ENCODE measurements at places on chromosomes 4 and X.
A peak's percentile ranks its signal among the peaks of the same experiment; 100 is the strongest.

- no peak for DNase-seq
Observed at GRCh38 chr4:8247047-8247930, 22.3 kb upstream of the HTRA3 start.

- no peak for DNase-seq
Observed at GRCh38 chr4:77154761-77155499, 2.1 kb upstream of the CCNG2 start.

GRCh38 chr4:151129796-151130195 is 30.4 kb downstream of the RPS3A start:
- no peak for DNase-seq

- no peak for DNase-seq
Observed at GRCh38 chr4:127737295-127737694, 7.1 kb downstream of the SLC25A31 start.

GRCh38 chr4:86939729-86940575 is 5.1 kb downstream of the AFF1 start:
- no peak for DNase-seq

DNA sequence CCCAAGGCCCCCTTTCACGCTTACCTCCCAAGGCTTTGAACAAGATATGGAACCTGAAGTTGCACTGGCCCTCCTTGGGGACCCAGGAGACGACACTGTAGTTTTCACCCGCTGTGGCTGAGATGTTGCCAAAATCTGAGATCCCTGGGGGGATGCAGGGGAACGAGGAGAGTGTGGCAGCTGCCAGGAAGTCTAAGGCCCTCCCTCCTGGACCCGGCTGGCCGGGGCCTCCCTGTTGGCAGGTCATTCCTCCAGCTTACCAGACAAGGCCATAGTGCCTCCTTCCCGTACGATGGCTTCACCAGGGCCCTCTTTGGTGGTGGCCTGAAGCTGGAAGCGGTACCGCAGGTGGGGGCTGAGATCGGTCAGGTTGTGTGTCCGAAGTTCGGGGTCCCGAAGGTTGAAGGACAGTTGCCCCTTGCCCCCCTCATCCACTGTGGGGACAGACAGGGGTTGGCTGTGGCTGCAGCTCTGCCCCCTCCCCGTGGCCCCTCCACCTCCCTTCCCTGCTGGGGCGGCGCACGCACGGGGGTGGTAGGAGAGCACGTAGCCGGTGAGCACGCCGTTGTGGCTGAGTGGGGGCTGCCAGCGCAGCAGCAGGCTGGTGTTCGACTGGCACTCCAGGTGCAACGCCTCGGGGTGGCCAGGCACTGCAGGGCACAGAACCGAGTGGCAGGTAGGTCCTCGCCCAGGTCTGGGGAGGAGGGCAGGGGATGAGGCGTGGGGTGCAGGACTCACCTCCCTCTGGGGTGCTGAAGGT is 21.2 kb downstream of the L1CAM start:
- no peak for DNase-seq

DNA sequence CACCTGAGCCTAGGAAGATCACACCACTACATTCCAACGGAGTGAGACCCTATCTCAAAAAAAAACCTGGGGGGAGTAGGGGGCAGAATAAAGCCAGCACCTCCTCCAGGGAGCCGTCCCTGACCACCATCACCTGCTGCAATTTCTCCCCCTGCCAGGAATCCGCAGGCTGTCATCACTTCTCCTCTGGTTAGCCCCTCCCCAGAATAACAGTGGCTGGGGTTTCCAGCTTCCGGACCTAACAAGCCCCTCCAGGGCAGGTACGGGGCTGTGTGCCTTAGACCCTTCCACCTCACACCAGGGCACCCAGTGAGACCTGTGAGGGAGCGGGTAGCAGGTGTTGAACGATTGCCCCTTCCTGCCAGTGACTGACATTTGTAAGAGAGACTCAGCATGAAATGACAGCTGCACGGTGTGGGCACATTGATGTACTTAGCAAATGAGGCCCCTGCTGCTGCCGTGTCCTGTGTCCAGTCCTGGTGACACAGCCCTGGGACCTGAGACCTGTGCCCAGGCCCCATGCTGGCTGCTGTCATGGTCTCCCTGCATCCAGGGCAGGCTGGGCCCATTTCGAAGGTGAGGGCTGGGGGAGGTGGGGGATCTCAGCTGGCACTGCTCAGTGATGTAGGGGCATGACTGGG is 6.7 kb upstream of the WFS1 start:
- no peak for DNase-seq

GRCh38 chr4:159229164-159229563 is 126.3 kb downstream of the RAPGEF2 start:
- DNase-seq = no peak

GRCh38 chr4:53481586-53481985 is 104.1 kb downstream of the FIP1L1 start:
- no peak for DNase-seq

- no peak for DNase-seq
Observed at GRCh38 chrX:39886282-39886681, 211.5 kb downstream of the BCOR start.

- no peak for DNase-seq
Observed at GRCh38 chrX:8820910-8821527, 19.8 kb upstream of the FAM9A start.

GRCh38 chr4:136812100-136812880 is 720.0 kb downstream of the PCDH18 start:
- DNase-seq = no peak

GRCh38 chrX:70979136-70979762 is 48.4 kb upstream of the SLC7A3 start:
- no peak for DNase-seq

- DNase-seq = no peak
Observed at GRCh38 chrX:150690126-150690525, 3.1 kb upstream of the MTMR1 start.

GRCh38 chr4:3316146-3316545 is 23.3 kb downstream of the RGS12 start:
- no peak for DNase-seq

DNA sequence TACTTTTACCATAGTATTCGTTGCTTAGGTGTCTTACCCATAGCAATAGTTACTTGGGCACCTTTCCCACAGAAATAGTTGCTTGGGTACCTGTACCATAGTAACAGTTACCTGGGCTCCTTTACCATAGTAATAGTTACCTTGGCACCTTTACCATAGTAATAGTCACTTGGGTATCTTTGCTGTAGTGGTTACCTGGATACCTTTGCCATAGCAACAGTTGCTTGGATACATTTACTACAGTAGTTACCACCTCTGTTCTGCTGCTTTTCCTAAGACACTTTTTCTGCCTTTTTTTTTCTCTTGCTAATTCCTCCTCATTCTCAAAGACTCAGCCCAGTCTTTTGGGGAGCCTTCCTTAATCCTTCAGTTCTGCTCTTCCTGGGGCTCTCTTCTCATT is 272.8 kb upstream of the PUDP start:
- no peak for DNase-seq

- DNase-seq = peak; percentile 0
Observed at GRCh38 chr4:159685340-159686092, 582.6 kb downstream of the RAPGEF2 start.

- DNase-seq = no peak
Observed at GRCh38 chr4:123659262-123659661, 262.7 kb downstream of the SPRY1 start.

GRCh38 chr4:101239665-101240064 is 107.7 kb downstream of the PPP3CA start:
- DNase-seq = no peak

- DNase-seq = no peak
Observed at GRCh38 chrX:30525732-30526131, 51.8 kb downstream of the TASL start.

GRCh38 chr4:168585168-168586091 is 88.6 kb downstream of the PALLD start:
- peak; percentile 32 for DNase-seq

DNA sequence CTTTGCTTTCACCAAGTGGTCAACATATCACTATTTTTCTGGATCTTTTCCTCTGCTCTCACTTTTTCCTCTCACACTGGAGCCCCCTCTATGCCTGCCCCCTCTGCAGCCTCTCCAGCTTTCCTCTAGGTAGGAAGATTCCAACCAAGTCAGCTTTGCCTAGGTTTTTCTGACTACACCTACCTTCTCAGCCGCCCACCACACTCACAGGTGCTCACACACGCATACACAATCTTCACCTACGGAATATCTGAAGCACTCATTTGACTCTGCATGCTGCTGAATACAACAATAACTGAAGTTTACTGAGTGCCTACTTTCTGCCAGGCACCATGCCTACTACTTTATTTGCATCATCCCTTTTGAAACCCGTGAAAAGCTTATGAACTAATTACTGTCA is 328.0 kb downstream of the PPP3CA start:
- no peak for DNase-seq

- no peak for DNase-seq
Observed at GRCh38 chr4:53497487-53498244, 93.6 kb downstream of the LNX1 start.

DNA sequence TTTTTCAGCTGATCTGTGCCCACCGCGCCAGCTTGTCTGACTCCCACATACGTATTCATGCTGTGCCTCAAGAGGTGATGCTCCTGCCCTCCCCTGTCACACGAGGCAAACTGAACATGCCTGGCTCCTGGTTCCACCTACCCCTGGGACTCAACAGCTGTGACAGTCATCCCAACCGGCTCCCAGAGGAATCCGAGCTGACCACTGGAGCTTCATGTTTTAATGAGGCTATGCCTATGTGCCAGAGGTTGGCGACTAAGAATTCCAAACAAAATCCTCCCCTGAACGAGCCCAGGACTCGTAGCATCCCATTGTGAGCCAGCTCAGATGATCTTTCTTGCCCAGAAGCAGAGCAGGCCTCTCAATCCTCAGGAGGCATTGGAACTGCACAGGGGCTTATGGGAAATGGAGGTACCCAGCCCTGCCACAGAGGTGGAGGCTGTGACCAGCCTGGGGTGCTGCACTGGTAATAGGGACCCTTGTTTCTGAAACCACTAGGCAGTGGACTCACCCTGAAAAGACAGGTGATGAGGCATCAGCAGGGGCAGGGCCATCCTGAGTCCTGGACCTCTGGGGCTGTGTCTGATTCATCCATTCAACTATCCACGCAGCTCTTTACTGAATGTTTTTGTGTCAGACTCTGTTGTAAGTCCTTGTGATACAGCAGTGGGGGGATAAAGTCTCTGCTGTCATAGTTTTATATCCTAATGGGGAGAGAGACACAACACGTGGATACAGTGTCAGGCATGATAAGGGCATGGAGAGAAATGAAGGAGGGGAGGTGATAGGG is 325.0 kb downstream of the EVC2 start:
- DNase-seq = no peak

- no peak for DNase-seq
Observed at GRCh38 chrX:123835661-123836371, 24.0 kb upstream of the XIAP start.

- DNase-seq = no peak
Observed at GRCh38 chr4:56531149-56531770, 25.7 kb downstream of the ARL9 start.

DNA sequence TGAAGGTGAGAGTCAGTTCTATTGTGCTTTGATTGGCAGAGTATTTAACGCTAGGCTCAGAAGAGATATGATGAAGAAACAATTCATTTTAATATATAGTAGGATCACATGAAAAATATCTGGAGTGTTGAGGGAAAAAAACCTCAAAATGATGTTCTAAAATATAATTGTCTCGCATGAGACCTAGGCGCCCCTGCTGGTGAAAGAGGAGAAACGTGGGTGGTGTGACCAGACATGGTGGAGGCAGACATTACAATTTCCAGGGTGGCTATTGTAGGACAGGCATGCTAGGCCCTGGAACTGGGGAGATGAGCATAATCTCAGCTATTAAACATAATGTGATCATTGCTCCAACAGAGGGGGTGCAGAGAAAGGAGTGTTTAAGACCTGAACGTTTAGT is 210.0 kb downstream of the HS3ST1 start:
- no peak for DNase-seq

- DNase-seq = no peak
Observed at GRCh38 chr4:11881947-11882346, 453.3 kb upstream of the HS3ST1 start.

DNA sequence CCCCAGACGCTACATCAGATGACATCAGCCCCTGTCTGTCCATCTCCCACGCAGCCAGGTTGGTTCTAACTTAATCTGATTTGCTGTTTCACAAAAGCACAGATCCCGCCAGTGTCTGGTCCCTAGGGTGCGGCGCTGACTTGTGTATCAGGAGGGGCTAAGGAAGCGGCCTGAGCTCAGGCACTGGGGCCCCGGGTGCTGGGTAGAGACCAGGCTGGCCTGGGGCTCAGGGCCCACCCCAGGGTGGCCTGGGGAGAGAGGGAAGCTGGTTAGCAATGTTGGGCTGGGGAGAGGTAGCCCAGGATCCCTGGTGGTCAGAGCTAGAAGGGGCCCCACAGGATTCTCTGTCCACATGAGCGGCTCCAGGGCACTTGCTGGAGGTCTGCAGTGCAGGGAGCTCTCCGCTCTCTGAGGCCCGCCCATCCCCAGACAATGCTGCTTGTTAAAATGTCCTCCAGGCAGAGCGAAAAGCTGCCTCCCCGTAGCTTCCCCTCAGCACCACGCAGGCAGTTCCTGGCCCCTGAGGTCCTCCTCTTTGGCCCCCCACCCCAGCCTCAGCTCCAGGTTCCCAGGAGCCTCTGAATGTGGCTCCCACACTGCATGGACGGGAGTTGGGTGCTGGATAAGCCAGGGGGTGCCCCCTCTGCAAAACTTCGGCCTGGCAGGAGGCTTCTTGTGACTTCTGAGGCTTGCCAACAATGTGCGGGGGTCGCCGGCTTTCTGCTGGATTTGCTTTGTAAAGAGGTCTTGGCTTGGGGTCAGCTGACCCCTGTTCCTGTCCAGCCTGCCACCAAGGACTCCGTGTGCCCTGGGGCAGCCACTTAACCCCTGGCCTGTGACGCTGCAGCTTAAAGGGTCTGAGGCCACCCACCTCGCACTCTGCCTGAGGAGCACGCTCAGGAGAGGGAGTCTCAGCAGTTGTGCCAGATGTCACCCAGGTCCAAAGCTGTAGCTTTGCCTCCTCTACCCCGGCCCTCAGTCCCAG is 112.9 kb downstream of the CPZ start:
- DNase-seq = no peak

GRCh38 chr4:188110741-188111471 is 1.5 kb upstream of the TRIML2 start:
- DNase-seq = no peak

DNA sequence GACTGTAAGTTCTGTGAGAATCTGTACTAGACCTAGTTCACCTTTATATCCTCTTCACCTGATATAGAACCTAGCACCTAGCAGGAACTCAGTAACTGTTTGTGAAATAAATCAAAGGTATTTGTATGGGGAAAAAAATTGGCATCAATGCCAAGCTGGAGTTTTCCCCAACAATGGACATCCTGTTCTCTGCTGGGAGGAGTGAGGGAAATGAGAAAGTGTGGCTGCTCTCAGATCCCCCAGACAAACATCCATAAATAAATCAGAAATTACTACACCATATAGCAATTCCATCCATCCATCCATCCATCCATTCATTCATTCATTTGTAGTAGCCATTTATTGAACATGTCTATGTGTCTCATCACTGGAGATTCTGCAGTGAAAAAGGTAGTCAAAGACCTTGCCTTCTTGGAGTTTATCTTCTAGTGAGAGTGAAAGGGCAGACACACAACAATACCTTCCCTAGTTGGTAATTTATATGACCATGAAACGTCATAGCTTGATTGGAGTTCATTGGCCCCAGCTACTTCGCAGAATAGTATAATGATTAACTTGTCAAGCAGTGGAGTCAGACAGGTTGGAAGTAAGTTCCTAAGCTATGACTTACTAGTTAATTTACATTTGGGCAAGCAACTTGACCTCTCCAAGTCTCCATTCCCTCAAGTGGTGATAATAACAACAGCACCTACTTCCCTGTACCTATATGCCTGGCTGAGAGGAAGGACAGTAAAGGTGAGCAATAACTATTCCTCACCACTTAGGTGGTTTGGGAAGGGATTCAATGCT is 98.7 kb upstream of the KIT start:
- DNase-seq = no peak
